ENCODE measurements at places on chromosomes 6 and 20.

DNA sequence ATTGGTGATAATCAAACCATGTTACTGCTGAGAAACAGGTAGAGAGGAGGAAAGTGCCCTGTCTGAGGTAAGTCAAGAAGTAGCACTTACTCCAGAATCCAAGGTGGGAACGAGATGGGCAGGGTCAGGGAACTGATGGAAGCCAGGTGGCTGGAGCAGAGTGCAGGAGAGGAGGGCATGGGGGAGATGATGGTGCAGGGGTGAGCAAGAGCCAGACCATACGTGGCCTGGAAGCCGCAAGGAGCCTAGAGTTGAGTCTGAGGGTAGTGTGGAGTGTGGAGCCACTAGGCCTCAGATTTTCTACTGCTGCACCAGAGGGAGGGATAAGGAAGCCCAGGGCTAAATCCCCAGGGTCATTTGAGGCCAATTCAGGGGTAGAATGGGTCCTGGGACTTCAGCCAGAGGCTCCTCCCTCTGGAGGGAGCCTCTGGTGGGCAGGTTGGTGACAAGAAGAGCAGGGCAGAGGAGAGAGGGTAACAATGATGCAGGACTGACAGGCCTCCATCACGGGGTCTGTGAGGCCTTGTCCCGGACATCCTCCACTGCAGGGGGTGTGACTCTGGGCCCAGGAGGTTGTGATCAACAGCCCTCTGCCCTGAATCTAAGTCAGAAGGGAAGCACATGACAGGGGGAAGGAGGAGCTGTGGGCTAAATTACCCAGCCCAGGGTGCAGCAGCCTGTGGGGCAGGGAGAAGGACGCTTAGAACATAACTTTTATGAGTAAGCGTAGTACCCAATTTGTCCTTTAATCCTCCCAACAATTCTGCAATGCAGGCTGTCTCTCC, 28.7 kb downstream of the COX4I2 start:
- no peak for DNase-seq

- peak; percentile 53 for DNase-seq
Measured at GRCh38 chr6:122622479-122622878, 12.3 kb downstream of the PKIB start.

DNA sequence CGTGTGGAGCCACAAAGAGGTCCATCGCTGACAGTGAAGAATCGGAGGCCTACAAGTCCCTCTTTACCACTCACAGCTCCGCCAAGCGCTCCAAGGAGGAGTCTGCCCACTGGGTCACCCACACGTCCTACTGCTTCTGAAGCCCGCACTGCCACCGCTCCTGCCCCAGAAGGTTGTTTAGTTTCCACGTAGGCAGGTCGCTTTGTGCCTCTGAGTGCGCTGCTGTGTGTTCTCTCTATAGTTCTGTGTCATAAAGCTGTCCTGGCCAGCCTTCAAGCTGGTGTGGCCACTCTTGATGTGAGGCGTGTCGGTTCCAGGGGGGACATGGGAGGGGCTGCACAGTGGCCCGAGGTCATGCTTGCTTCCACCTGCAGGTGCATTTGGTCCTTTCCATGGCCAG, 6.4 kb upstream of the FAM209A start:
- no peak for DNase-seq

DNA sequence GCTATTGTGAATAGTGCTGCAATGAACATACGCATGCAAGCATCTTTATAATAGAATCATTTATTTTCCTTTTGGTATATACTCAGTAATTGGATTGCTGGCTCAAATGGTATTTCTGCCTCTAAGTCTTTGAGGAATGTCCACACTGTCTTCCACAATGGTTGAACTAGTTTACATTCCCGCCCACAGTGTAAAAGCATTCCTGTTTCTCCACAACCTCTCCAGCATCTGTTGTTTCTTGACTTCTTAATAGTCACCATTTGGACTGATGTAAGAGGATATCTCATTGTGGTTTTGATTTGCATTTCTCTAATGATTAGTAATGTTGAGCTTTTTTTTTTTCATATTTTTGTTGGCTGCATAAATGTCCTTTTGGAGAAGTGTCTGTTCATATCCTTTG, 208.7 kb downstream of the PHF3 start:
- no peak for DNase-seq

DNA sequence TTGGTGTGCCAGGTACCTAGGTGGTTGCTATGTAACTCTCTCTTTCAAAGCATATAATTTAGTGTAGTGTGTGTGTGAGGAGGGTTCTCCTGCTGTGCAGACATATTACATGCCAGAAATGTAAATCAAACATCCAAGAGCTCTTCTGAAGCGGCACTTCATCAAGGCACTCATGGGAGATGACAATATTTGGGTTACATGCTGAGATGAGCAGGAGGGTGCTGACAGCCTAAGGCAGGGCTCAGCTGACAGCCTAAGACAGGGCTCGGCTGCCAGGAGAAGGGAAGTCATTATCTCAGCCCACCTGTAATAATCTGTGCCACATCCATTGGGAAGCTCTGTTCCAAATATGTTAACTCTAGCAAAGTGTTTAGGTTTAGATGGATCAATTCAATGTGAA, 39.1 kb downstream of the ADGRF5 start:
- peak; percentile 91 for DNase-seq

DNA sequence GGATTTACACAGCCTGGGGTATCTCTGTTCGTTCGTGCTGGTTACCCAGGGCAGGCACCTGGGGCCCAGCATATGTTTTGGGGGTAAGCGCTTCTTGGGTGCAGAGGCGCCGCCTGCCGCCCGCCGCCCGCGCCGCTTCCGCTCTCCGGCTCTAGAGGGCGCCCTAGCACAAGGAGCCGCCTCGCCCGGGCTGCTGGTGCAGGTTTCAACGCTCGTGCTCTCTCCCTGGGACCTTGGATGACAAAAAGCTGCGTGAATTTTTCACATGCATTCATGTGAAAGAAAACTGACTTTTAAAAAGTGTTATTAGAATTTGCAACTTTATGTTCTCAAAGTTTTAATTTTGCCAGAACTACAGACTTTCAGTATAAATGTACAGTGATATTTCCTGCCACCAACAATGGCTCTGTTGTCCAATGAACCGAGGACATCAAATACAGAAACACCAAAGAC, 32.5 kb downstream of the PRR18 start:
- DNase-seq = peak; percentile 51

DNA sequence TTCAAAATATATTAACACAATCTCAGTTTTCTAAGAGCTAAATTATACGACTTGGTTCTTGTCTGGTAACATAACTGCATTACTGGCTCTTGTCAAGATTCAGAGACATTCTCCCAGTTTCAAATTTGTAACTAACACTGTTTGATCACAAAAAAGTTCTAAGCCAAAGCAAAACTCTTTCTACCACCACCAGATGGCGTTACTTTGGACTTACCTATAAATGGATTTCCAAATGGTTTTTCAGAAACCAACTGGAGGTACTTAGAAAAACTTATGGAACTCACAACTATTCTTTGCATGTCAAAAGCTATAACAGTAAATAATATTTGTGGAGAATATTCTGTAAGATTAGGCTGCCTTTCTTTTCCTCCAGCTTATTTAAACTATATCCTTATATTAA, 34.2 kb upstream of the GFRAL start:
- no peak for DNase-seq

DNA sequence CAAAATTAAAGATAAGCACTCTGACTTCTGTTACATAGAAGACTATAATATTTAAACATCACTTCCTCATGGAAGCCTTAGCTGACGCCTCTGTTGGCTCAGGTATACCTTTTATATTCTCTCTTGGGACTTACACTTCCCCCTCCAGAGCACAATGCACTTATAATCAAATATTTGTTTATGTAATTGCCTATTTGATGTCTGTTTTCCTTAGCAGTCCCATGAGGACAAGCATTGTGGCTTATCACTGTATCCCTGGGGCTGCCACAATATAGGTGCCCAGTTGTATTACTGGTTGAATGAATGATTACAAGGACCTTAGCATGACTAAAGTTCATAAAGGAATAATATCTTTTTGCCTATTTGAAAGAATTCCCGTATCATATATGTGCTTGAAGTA, 186.7 kb upstream of the VGLL2 start:
- no peak for DNase-seq

DNA sequence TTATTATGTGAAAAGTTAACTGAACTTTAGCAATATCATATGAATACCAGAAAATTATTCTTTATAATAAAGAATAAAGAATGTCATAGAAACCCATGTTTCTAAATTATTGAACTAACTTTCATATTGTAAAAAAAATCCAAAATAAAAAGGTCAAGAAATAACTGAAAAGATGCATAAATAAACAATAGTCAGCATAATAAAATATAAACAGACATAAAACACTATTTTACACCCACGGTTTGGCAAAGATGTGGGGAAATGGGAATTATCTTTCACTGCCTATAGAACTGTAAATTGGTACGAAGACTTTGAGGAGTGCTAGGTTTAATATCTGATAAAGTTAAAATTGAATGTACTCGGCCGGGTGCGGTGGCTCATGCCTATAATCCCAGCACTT, 34.7 kb upstream of the CTAGE9 start:
- DNase-seq = no peak

- no peak for DNase-seq
Measured at GRCh38 chr20:32036716-32037485, 15.1 kb upstream of the HCK start.

GRCh38 chr20:56467968-56468315, 485 bp upstream of the RTF2 start:
- DNase-seq = no peak

DNA sequence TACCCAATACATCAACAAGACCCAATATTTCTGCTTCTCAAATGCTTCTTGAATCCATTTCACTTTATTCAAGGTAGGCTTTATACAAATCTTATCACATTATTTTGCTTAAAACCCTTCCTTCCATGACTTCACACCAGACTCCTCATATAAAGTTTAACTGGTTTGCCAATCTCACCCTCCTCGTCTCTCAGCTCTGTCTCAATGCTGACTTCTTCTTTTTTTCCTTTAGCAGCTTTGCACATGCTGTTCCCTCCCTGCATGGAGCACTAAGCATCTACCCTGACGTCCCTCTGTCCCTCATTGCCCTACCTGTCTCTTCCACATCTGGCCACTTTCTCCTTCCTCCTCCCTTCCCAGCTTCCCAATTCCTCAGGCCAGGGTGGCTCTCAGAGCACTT, 31.4 kb downstream of the KCNK17 start:
- DNase-seq = no peak

- DNase-seq = no peak
Measured at GRCh38 chr20:9368893-9369292, 145.5 kb upstream of the LAMP5 start.

DNA sequence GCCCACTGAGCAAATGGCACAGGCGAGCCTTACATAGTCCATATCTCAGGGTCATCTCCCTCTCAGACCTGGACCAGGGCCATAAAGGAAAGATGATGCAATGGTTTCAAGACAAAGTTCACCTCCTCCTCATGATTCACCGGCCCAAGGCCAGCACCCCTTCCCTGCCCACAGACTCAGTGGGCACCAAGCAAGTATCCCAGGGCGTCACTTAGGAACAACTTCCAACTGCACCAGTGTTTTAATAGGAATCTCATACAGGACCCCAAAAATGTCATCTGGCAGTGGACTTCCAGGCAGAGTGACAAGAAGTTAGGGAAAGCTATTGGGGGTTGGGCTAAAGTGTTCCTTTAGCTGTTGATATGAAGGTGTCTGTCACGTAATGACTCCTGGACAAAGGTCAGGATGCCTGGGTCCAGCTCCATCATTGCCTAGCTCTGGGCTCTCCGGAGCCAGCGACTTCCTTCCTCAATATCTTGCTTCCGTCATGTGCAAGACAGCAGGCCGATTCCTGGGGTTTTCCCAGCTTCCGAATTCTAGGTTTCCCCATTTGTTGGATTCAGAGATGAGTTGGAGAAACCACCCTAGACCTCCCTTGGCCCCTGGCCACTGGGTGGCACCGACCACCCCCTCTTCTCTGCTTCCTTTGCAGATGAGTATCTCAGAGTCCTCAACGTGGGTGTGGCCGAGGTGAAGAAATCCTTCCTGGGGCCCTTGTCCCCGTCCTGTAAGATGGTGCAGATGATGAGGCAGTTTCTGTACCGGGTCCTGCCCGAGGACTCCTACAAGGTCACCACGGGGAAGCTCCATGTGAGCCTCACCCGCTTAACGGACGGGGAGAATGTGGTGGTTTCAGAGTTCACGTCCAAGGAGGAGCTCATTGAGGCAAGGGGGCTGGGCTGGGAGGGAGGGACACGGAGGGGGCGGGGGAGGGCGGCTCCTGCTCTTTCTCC, 21.1 kb downstream of the PNPLA1 start:
- DNase-seq = no peak

- DNase-seq = no peak
Measured at GRCh38 chr6:118768904-118769325, 117.5 kb upstream of the CEP85L start.

- DNase-seq = no peak
Measured at GRCh38 chr6:53495506-53496499, 49.1 kb downstream of the GCLC start.
